Heart left ventricle (tissue), 16 donors: ENCODE measurements at places on chromosomes 12 and 14.

GRCh38 chr14:32826404-32827082 lies 112.1 kb upstream of the NPAS3 start:
- DNase-seq: peak; percentile 27

GRCh38 chr12:12294215-12295005 lies 27.6 kb upstream of the LRP6 start:
- DNase-seq: no peak

GRCh38 chr14:96501217-96501739 lies 904 bp upstream of the PAPOLA start:
- no peak for DNase-seq

- DNase-seq: peak; percentile 26
Observed at GRCh38 chr14:74579447-74580274, 32.4 kb downstream of the LTBP2 start.

- no peak for DNase-seq
Observed at GRCh38 chr14:23630687-23631086, 5.5 kb upstream of the DHRS2 start.
